ENCODE measurements at places on chromosomes 7 and 10.

GRCh38 chr7:153590571-153590970, 461.6 kb upstream of the DPP6 start:
- DNase-seq, result no peak

DNA sequence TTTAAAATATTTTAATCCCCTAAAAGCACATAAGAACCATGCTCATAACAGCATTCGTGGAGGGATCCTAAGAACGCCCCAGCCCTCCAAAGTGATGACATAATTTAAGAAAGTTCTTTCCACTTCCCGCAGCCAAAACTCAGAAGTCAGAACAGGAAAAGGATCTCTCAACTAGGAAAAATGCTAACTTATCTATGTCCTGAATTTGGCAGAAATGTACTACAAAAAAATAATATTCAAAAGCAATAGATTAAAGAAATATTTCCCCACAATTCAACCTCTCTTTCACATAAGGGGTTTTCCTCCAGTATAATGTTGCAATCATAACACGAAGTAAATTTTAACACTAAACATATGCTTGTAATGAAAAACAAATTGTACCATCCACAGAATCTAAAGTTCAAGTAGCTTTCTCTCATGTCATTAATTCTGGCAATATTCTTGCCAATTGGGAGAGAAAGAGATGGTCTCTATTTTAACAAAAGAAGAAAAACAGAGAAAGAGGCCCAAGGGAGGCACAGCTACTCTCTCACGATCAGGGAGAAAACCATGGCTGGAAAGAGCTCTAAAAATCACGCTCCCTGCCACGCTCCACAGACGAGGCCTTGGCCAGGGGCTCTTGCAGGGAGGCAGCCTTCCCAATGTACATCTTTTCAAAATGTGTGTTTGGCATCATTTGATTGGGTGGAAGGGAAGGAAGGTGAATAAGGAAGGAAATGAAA, 22.9 kb downstream of the ASB13 start:
- peak; percentile 59 for DNase-seq

- DNase-seq, result peak; percentile 54
Measured at GRCh38 chr10:76210211-76210610, 778.8 kb downstream of the LRMDA start.

DNA sequence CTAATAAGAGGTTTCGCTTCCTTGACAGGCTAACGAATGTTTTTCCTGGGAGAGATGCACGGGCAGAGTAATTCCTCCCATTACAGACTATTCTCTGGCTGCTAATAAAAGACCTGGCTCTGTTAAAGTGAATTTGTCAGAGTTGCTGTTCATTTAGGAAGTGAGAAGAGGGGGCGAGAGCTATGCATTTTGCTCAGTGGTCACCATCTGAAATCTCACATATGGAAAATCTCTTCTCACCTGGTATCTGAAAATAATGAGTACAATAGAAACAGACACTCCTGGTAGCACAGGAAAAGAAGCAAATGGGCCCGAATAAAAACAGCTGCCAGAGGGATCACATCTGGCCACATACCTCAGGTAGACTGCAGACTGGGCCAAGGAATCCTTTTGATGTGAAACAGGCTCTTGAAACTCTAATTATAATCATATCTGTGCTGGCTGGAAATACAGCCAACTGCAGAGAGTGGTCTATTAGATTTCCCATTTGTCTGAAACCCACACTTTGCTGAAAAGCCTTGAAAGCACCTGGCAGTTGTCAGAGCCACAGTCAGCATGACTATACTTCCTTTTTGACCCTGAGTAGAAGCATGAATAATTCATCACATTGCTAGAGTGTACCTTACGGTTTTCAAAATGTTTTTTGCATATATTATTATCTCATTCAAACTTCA, 33.6 kb downstream of the AOAH start:
- no peak for DNase-seq

GRCh38 chr10:34985823-34986222, 104.3 kb downstream of the CUL2 start:
- peak; percentile 22 for DNase-seq

All from fibroblast of mammary gland (primary cell).